Activated CD4-positive, alpha-beta T cell treated with anti-CD3 and anti-CD28 coated beads, Interleukin-2, amount 50 U/mL, for 48 hours (primary cell): ENCODE measurements at places on chromosomes 4 and X.

GRCh38 chr4:48943387-48943786, 36.8 kb upstream of the OCIAD2 start:
- no peak for DNase-seq

GRCh38 chr4:108830509-108831244, 67.8 kb upstream of the ETNPPL start:
- DNase-seq: peak; percentile 15

DNA sequence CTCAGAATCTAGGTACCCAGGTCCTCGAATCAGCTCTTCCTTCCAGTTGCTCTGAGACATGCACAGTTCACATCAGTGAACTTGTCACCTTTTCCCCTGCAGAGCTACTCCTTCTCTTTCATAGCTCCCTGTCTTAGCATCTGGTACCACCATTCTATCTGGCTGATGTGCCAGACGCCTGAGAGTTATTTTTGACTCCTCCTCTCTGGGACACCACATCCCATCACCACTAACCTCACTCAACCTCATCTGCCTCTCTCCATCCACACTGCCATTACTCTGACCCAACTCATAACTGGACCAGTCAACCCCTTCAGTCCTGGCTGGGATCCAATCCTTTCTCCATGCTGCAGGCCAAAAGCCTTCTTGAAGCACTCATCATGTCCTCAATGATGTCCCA, 44.5 kb downstream of the SLC2A9 start:
- no peak for DNase-seq

DNA sequence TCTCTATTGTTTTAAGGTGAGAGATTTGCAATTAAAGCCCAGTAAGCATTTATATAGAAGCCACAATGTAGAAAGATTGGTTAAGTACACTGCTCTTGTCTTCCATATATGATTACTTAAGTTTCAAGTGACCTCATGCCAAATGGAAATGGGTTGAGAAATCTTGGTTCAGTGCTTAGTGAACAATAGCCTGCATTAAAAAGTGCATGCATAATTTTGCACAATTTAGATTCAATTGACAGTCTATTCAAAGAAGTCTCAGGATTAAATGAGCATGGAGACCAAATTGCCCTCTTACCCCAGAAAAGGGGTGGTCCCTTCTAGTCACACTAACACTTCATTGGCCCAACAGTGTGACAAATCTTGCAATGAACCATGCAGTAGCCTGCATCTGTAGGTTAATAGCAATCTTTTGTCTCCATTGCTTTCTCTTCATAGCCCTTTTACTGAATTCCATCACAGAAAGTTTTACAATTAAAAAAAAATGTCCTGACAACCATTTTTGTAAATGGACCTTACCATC, 93.6 kb downstream of the HHIP start:
- DNase-seq: no peak

DNA sequence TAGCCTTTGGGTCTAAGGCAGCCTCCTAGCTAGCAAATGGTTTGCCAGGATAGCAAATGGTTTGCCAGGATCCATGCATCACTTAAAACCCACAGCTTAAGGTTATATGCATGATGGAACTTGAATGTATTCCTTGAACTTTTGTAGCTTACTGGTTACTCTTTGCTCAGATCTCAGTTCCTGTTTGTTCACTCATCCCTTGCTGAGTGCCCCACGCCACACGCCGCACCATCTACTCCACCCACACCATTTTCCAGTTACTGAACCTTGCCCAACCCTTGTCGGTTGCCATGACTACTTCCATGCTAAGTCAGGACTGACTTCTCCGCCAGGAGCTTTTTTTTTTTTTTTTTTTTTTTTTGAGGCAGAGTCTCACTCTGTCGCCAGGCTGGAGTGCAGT, 29.5 kb upstream of the XIAP start:
- DNase-seq: peak; percentile 19

GRCh38 chr4:97493815-97494518, 649.3 kb downstream of the STPG2 start:
- no peak for DNase-seq

DNA sequence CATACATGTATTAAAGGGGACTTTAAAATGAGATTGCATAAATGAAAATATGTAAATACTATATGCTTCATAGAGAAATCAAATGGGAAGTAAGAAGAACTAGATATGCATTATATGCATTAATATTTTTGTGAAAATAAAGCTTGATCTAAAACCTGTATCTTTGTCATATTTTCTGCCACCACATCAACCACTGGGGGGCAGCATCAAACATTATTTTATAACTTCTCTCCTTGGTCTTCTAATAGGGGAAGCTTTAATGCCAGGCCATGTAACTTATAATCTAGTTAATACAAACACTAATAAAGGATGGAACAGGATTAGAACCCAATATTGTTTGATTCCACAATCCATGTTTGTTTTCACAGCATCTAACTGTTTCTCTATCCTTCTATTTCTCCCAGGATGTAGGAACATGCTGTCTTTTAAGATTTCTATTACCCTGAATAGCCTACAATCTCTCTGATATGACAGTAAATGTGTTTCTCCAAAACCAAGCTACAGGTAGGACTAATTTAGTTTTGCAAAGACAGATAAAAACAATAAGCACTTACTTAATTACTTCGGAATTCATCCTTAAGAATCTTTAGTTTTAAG, 10.0 kb downstream of the QRFPR start:
- peak; percentile 41 for DNase-seq

DNA sequence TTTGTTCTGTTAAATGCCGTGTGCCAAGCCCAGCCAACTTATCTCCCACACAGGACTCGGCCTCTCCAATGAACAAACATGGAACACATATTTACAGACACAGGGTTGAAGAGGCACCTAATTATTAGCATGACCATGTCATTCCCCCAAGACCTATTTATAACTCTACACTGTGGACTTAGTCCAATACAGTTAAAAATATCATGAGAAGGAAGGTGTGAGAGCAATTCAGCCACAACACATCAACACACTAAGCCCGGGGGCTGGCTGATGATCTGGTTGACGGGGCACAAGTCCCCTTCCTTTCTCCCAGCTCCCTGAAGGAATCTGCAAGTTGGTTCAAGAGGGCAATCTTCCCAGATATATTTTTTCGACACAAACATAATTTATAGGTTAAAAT, 28.1 kb downstream of the MANBA start:
- no peak for DNase-seq
